Psoas muscle (tissue), 8 donors: ENCODE measurements at places on chromosomes 4 and X. TPM values are rescaled to one million over a fixed set of nuclear protein-coding genes. Genes with fewer than 3 reads are reported as not detected.

DNA sequence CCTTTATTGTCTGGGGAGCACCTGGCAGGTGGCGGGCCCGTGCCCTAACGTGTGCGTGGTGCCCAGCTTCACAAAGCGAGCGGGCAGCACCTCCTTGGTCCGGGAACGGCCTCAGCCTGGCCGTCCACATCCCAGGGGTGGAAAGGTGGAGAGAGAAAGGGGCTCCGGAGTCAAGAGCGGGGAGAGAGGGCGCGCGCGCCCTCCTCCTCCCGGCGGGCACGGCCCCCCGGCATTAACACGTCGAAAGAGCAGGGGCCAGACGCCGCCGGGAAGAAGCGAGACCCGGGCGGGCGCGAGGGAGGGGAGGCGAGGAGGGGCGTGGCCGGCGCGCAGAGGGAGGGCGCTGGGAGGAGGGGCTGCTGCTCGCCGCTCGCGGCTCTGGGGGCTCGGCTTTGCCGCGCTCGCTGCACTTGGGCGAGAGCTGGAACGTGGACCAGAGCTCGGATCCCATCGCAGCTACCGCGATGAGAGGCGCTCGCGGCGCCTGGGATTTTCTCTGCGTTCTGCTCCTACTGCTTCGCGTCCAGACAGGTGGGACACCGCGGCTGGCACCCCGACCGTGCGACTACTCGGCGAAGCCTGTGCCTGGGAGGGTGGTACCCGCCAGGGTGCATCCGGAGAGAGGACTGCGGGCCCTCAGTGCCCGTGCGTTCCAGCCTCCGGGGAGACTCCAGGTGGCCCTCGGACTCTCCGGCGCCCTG, at the start of gene KIT:
Gene KIT, plus strand, starts transcription at position 407 of the 701 bp plus-strand sequence. Its CDS starts 58 bp downstream, at position 465.
- DNase-seq: peak; percentile 34

The FAM9B gene
- polyA plus RNA-seq: not detected

The CT45A10 gene
- not detected for polyA plus RNA-seq

GRCh38 chrX:68658530-68658929, 11.1 kb downstream of the STARD8 start:
- no peak for DNase-seq

- no peak for DNase-seq
These were observed 106.0 kb downstream of the NKX6-1 start for GRCh38 chr4:84392951-84393590.

The LUZP4 gene
- polyA plus RNA-seq: not detected

DNA sequence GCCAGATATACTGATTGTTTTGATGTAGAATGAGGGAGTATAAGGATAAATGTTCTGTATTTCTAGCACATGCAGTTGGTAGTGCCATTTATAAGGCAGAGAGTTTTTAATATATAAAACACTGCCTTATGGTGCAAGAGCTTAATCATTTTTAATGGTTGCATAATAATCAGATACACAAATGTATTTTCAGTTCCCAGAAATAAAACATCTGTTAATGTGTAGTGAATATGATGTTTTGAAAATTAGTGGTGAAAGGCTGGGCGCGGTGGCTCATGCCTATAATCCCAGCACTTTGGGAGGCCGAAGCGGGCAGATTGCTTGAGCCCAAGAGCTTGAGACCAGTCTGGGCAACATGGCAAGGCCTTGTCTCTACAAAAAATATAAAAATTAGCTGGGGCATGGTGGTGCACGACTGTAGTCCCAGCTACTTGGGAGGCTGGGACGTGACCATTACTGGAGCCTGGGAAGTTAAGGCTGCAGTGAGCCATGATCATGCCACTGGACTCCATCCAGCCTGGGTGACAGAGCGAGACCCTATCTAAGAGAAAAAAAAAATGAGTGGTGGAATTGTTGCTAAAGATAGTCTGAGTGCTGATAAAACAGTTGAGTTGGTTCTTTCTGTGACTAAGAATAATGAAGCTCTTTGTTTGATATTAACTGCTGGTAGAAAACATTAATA, 29.3 kb downstream of the CLCN3 start:
- DNase-seq: no peak

DNA sequence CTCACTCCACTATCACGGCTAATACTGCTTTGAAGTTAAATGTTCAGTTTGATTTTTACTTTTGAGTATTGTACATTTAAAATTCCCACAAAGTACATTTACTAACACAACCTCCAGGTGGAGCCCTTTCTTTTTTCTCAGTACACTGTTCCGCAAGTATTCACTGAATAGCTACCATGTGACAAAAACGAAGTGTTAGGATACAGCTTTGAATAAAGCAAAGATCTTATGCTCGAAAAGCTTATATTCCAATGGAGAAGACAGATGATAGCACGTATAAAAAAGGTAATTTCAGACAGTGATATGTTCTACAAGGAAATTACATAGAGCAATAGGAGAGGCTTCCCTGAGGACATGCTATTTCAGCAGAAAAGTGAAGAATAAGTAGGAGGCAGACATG, 60.7 kb upstream of the ABCG2 start:
- DNase-seq: no peak

DNA sequence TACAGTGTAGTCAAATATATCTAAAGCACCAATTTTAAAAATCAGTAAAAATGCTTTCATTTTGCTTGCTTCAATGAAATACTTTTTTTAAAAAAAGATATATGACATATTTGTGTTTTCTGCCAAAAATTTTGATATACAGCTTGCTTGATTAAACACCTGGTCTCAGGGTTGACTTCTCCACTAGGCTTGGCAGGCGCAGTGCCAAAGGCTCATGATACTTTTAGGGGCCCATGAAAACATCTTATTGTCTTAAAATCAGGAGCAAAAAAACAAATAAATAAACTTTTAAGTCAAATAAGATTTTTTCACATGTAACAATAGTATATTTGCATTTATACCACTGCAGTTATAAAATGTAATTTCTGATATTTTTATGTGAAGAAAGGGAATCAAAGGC, 95.6 kb downstream of the ADGRA3 start:
- no peak for DNase-seq

The MAGEB2 gene
- polyA plus RNA-seq: not detected

The MID1 gene
- polyA plus RNA-seq: 0.61 TPM

The CHM gene
- 13.8 TPM for polyA plus RNA-seq

DNA sequence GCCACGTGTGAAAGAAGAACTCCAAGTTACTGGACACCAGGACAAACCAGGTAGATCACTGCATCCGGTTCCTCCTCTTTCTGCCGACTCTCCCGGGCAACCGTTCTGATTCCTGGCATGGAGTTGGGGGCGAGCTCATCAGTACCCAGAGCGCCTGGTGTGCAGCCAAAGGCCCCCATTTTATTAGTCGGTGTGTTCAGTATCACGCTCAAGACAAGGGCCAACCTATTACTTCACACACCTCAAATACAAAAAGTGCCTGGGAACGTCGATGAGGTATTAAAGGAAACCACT, 2.8 kb upstream of the CTBP1 start:
- peak; percentile 39 for DNase-seq

DNA sequence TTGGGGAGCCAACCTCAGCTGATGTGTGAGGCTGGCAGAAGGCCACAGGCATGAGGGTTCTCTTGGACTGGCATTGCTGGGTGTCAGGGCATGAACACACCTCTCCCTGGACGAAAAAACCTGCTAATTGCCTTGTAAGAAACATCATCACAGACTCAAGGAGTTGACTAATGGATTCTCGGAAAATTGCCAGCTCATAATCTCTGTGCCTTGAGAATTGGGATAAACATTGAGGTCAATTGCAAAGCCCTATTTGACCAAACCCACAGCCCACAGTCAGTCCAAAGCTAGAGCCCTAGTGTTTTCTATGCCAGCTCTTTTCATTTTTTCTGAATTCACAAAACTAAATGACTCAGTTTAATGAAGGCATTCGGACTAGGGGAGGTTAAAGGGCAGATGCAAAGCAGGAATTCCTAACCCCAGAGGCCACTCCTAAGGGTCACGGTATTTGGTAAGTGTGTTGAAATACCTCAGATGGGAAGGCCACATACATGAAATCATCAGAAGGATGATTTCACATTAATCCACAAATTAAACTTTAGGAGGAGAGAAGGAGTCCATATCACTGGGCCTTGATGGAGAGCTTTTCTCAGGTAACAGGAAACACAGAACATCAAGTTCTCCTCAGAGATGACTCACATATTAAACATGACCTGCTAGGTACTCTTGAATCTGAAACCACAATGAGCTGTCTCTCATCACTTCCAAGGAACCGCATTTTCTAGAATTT, 39.0 kb upstream of the RASL11B start:
- no peak for DNase-seq

DNA sequence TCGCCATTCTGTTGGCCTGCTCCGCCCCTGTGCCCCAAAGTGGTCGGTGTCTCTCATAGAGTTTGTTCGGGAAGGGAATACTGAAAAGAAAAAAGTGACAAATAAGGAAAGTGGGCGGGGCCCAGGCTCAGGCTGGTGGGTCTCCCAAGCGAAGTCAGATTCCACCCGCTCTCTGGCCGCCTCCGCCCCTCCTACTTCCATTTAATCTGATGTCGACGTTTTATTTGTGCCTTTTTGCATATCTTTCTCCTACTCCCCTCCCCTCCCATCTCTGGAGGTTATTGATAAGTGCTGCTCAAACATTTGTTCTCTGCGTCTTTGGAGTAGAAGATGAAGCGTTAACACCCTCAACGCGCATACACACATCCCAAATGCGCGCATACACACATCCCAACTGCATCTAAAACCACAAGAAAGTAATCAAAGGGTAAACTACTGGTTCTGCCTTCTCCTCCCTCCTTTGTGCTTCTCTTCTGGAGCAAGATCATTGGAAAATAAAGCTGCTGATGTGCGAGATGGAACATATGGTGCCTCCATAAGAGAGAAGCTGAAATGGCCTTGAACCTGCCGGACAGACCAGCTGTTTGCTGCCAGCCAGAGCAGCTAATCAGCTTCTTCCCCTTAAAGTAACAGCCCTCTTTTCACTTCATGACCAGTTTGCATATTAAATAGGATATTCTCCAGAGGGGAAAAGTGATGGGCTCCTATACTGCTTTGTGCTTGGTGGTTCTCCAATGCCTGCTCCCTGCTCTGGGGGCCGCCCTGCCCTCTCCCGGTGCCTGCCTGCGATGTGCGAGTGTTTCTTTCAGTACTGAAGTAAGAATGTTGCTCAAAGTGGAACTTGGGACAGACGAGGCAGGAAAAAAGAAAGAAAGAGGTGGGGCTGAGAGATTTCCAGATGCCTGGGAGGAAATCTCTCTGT, 3.1 kb downstream of the MAMLD1 start:
- DNase-seq: peak; percentile 52

DNA sequence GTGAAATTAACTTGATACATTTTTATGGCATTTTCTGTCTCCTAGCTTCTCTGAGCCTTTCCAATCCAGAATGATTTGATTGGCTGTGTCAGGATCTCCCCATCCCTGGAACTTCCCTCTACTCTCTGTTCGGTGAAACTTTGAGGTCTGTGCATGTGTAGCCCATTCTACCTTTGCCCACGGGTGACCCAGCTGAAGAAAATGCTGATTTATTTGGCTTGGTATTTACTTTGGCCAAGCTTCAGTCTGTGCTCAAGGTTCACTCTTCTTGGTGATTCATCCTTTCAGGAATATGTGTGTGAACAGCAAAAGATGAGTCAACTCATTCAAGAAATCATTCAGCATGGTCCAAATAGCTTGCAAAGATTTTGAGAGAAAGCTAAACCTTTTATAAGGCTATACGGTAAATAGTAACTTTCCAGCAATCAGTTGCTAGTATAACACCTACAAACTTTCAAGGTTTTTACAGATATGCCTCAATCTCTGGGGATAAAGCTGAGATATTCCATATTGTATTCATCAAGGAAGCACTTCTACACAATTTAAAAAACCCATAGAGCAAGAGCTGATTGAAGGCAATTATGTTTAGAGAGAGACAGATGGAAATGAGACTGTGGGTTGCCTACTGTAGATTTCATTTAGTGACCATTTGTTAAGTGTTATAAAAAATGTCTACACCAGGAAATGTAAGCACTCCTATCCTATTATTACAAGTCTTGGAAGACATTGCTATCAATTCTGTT, 233.9 kb upstream of the CXXC4 start:
- no peak for DNase-seq

- DNase-seq: peak; percentile 73
These were observed 57.3 kb upstream of the BCOR start for GRCh38 chrX:40154853-40155588.

- no peak for DNase-seq
These were observed 28.3 kb upstream of the DSPP start for GRCh38 chr4:87580057-87580456.

The FOXP3 gene
- polyA plus RNA-seq: 0.05 TPM

The FGA gene
- polyA plus RNA-seq: not detected

- DNase-seq: no peak
These were observed 221.0 kb upstream of the NWD2 start for GRCh38 chr4:37023504-37023903.

GRCh38 chrX:16851421-16851820, 18.7 kb downstream of the RBBP7 start:
- DNase-seq: no peak

DNA sequence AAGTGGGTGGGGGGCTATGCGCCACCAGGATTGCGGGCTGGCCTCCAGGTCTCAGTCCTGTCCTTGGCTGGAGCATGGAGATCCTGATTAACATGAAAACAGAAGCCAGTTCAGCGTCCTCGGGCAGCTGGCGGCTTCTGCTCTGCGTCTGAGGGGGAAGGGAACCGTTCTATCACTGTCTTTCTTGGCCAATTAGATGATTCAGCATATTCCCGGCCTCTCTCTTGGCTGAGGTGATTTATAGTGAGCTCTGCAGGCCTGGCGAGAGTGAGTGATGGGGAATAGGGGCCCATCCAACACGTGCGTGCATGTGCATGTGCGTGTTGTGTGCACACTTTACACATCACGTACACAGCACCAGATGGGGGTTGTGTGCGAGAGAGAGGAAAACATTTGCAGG, 145.8 kb upstream of the ATP6AP2 start:
- peak; percentile 59 for DNase-seq

DNA sequence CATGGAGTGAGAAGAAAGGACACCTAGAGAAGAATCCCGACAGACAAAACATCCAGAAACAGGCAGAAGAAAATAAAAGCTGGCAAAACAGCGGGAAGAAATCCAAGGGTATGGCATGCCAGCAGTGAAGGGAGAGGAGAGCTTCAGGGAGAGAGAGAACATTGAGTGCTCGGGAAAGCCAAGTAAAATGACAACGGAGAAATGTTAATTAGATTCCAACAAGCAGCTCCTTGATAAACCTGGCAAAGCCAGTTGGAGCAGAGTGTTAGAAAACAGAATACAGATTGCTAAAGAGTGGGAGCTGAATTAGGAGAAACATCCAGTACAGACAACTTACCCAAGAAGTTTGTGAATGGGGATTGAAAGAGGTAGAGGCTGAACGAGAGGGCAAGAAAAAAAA, 40.4 kb upstream of the MAOA start:
- DNase-seq: no peak

DNA sequence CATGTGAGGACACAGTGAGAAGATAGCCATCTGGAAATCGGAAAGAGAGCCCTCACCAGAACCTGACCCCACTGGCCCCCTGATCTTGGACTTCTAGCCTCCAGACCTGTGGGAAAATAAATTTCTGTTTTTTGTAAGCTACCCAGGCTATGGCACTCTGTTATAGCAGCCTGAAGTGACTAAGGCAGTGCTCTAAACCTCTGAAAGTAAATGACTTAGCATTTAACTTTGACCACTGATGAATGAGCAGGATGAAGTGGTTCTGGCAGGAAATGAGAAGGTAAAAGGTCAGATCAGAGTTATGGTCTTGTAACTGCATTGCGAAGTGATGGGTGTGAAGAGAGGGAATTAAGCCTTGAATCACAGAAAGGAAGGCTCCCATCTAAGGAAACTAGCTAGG, 17.0 kb downstream of the GPAT3 start:
- DNase-seq: no peak

The DGKK gene
- not detected for polyA plus RNA-seq

GRCh38 chrX:15334561-15334960, 762 bp downstream of the PIGA start:
- DNase-seq: no peak
